ENCODE measurements at places on chromosomes 1 and 21.
A peak's percentile ranks its signal among the peaks of the same experiment; 100 is the strongest.

- DNase-seq: no peak
Observed at GRCh38 chr1:7781923-7782495, 2.1 kb upstream of the PER3 start.

DNA sequence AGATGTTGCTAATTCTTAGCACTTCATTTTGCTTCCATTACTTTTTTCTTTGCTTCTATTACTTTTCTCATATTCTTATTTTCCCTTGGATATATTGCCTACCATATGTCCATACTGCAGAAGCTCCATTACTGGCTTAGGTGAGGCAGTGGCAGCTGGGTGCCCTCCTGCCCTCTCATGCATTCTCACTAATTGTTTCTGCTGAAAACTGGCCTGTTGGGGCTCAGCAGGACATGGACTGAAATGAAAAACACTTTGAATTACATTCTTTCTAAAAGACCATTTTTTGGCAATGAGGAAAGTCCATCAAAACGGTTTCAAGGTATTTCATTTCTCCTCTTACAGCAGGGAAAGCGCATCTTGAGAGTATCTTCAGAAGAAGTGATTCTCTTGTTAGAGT is 122.9 kb downstream of the MAST2 start:
- no peak for DNase-seq

DNA sequence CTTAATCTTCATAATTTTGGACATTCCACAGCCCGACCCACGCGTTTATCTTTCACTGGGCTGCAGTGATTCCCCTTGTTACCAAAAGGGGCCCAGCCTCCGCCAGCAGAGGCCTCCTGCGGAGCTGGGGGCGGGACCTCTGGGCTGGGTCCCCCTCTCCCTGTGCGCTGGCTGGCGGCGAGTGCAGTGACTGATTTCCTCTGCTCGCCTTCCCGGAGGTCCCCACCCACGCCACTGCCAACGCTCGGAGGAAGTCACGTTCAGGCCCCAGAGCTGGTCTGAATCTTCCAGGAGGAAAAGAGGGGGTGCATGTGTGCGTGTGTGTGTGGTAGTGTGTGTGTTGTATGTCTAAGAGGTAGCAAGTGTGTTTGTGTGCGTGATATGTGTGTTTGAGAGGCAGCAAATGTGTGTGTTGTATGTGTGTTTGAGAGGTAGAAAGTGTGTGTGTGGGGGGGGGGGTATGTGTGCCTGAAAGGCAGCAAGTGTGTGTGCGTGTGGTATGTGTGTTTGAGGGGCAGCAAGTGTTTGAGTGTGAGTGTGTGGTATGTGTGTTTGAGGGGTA is 35.0 kb upstream of the JAK1 start:
- no peak for DNase-seq

DNA sequence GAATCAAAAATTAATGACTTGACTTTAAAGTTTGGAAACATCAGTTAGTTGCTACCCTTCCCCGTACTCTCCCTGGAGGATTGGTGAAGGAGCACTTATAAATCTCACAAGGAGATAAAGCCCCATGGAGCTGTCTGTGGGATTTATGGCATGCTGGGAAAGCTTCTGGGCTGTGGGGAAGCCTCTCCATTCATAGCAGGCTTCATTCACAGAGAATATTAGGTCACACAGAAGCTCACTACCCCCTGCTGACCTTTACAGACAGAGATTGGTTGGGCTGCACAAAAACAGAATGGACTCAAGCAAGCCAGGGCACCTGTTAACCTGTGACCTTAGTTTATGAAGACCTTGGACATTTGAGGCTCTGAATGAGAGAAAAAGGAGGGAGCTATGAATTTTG is 32.1 kb downstream of the RGL1 start:
- DNase-seq: no peak

DNA sequence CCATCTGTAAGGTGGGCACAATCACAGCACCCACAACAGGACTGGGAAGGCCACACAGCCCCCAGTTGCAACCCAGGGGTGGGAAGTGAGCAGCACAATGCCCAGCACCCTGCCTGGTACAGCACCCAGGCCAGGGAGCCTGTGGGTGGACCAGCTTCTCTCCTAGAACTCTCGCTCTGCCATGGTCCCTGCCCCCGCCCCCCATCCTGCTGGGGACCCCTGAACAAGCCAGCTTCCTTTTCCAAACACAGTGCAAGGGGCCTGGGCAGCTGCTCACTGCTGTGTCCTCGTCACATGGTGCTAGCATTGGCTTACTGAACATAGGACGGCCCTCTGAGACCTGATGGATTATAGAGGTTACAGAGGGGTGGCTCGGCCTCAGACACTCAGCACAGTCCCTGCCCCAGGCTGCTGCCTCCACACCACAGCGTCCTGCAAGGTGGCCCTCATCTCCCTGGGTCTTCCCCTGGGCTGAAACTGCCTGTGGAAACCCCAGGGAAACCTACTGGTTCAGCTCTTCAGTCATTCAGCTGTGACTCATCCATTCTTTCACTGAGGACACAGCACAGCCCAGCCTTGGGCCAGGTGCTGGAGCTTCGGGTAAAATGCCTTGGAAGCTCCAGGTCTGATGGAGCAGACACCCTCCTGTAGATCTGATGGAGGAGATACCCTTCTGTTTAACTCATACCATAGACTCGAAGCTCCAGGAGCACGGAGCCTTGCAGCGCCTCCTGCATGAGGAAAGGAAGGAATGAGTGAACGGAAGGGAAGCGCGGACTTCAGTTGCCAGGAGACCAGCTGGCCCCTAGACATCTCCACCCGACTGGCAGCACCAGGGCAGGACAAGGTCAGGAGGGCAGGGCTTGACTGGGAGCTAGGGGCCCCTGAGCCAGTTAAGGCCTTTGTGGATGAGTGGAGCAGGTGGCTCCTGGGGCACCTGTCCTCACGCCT is 8.1 kb upstream of the PRDM16 start:
- DNase-seq: no peak

- no peak for DNase-seq
Observed at GRCh38 chr1:197604302-197604701, 171.0 kb downstream of the DENND1B start.

DNA sequence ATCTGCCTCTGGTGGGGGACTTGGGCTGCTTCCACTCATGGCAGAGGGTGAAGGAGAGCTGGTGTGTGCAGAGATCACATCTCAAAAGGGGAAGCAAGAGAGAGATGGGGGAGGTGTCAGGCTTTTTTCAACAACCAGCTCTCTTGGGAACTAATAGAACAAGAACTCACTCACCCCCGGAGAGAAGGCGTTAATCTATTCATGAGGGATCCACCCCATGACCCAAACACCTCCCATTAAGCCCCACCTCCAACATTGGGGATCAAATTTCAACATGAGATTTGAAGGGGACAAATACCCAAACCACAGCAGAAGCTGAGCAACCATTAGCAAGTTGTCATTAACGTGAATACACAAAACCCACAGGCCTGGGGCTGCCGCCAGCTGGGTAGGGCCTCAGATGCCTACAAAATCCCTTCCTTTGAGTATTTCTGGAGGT is 12.0 kb upstream of the VWA5B1 start:
- no peak for DNase-seq

GRCh38 chr1:42150651-42151050 is 2.6 kb upstream of the GUCA2B start:
- no peak for DNase-seq

- DNase-seq: no peak
Observed at GRCh38 chr1:211607754-211608473, 29.0 kb upstream of the SLC30A1 start.

DNA sequence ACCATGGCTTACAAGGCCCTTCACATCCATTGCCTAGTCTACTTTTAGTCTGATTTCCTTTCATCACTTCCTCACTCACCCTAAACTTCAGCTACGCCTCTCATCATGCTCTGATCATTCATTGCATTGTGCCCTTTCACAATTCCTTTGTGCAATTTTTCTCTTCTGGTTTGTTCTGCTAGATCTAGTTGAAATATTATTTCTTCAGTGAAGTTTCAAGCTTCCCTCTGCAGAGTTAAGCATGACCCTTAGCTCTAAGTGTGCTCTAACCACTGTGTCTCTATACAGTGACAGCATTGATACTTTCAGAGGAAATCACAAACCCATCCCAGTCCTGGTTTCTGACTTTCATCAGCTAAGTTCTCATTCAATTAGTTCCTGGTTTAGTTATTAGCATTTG is 166.1 kb downstream of the PLA2G4A start:
- DNase-seq: no peak

DNA sequence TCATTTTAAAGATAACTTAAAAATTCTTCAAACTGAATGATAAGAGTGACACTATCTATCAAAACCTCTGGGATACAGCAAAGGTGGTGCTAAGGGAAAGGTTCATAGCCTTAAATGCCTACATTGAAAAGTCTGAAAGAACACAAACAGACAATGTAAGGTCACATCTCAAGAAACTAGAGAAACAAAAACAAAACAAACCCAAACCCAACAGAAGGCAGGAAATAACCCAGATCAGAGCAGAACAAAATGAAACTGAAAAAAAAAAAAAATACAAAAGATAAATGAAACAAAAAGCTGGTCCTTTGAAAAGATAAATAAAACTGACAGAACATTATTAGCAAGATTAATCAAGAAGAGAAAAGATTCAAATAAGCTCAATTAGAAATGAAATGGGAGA is 6.8 kb downstream of the ODF2L start:
- no peak for DNase-seq

DNA sequence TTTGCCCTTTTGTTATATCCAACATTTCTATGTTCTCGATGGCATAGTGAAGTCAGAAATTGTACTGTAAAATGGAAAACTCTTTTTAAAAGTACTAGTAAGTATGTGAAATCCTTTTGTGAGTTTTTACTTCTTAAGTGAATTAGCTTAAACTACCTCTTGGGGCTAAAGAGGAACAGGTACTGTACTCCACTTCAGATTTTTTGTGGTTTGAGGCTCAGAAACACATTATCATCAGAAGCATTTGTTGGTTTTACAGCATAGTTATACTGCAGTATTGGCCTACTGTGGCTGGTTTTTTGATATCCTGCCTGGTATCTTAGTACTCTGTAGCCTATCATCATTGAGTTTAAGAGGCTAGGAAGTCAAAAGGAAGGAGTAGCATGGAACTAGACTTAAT is 117.2 kb downstream of the NRDC start:
- DNase-seq: peak; percentile 9

GRCh38 chr1:116147972-116148371 is 36.8 kb downstream of the MAB21L3 start:
- DNase-seq: no peak

- no peak for DNase-seq
Observed at GRCh38 chr1:56894014-56894413, 39.4 kb downstream of the C8A start.

DNA sequence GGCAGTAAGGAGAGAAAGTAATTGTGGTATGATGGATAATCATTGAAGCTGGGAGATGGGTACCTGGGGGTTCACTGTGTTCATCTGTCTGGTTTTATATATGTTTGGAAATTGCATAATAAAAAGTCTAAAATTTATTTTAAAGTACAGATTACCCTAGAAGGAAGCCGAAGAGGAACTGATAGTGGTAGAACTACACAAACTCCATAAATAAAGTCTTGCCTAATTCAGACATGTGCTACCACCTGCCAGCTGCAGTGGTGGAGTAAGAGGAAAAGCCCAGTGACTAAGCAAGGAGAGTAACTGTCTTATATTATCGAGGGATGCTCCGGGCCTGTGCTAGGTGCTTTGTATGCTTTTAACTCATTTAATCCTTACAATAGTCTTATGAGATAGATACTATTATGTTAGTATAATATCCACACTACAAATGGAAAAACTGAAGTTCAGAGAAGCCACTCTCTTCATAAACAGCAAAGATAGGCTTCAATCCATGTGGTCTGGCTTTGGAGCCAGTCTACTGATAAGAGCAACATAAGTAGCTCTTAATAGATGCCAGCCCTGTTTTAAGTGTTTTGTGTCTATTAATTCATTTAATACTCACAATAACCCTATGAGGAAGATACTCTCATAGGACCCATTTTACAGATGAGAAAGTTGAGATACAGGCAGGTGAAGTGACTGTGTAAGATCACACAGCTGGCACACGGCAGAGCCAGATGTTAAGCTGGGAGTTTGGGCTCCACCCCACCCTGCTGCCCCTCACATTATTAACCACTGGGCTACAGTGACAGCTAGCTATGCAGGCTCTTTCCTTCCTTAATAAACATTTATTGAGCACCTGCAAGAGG is 56.8 kb upstream of the HNRNPU start:
- peak; percentile 49 for DNase-seq

DNA sequence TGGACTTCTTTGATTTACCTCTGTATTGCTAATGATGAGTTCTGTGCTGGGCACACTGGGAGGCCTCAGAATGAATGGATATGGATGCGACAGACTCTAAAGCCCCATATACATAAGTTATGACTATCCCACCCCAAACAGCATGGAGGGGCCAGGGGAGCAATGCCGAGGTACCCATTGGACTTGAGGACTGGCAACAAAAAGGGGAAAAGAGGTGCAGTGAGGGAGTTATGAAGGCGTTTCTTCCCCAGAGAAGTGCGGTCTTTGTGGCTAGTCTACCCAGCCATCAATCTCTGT is 15.2 kb upstream of the CDCA8 start:
- DNase-seq: no peak

DNA sequence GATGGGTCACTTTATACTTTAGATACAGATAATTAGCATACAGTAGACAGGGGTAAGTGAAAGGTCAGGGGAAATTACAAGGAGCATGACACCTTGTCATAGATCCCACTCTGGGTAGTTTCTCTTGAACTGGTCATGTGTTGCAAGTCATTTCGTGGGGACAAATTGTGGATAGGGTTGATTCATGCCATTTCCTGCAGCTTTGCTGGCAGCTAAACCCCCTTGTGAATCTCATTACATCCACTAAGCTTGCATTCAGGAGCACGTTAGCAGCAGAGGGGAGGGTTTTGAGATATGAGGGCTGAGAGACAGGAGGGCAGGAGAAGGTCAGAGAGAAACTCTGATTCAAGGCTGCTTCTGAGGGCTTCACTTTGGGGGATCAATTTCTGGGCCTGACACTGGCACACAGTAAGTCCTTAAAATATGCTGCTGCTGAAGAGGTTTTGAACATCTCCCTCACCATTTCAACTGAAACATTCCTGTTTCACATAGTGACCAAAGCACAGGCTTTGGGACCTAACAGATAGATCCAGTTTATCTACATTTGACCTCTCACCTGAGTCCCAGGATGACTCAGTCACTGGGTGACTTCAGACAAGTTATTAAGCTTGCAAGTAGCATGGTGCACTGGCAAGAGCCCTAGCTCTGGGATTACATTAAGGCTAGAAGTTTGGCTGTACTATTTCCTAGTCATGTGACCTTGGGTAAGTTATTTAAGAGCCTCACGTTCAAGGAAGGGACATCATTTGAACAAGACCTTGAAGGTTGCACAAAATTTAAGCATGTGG is 206.0 kb upstream of the USP24 start:
- DNase-seq: no peak

DNA sequence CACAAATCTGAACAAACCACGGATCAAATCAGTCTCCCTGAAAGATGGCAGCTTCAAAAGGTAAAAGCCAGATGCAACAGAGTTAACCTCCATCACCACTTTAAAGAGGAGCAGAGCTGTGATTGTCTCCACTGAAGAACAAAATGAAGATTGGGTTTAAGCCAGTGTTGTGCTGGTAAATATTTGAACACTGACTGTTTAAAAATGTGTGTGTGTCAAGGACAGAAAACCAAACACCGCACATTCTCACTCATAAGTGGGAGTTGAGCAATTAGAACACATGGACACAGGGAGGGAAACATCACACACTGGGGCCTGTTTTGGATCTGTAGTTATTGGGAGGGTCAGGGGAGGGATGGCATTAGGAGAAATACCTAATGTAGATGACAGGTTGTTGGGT is 83.9 kb downstream of the ST6GALNAC5 start:
- DNase-seq: no peak
